ENCODE measurements at places on chromosomes 7 and 10. TPM values are rescaled to one million over a fixed set of nuclear protein-coding genes. Genes with fewer than 3 reads are reported as not detected.

DNA sequence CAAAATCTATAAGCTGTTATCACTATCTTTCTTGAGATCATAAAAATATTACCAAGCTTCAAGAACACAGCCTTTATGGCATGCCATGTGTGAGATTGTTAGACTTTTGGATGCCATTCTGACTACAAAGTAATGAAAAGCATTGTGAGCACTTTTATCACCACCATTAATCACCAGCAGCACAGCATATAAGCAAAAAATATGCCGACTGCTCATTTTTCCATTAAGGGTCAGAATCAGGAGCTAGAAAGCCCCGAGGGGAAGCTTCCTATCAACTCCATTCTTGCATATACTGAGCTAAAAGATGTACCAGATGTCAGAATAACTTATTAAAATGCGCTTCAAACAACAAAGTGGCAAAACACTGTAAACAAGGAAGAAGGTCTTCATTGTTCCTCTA lies 114.3 kb downstream of the LMBR1 start:
- no peak for DNase-seq

GRCh38 chr7:115145512-115145911 lies 223.6 kb downstream of the MDFIC start:
- no peak for DNase-seq

DNA sequence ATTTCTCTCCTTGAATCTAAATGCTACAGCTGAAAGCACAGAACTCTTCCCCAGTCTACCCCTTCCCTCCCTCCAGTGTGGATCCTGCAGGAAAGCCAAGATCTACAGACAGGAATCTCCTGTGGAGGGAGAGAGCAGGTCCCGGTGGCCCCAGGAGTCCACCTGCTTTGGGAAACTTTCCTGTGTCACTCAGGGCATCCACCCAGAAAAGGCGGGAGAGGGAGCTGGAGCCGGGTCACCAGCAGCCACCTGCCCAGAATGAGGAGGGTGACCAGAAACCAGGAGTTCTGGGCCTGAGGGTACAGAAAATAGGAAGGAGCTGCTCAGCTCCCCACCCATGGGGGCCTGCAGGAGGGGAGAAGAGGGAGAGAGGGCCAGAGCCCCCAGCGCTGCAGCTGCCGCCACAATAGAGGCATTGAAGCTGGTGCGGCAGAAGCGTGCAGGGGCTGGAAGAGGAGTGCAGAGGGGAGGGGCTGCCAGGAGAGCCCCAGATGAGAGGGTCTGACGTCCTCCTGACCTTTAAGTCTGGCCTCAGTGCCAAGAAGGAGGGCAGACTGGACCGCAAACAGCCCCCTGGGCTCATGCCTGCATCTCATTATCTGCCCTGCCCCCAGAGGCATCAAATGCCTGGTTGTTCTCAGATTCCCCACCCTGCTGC lies 56.3 kb upstream of the TMEM72 start:
- DNase-seq, result no peak

DNA sequence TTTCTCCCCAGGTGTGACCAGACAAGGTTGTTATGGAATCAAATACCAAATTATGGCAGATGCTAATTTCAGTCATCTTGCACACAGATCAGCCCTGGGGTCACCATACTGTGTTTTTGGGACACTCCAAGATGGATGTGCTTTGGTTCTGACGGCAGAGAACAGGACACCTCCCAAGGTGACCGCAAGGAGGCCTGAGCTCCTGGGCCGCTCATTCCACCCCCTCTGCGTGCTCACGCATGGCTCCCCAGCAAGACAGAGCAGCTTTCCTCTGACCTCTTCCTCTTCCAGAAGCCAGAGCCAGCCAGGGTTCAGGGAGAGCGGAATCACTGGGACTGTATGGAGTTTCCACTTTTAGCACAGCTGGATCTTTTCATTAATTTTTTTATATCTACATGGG lies 402.8 kb downstream of the DNAJB6 start:
- DNase-seq, result no peak

- DNase-seq, result no peak
Observed at GRCh38 chr7:49497471-49497870, 276.0 kb upstream of the VWC2 start.

GRCh38 chr10:64059884-64060283 lies 538.7 kb downstream of the REEP3 start:
- no peak for DNase-seq

DNA sequence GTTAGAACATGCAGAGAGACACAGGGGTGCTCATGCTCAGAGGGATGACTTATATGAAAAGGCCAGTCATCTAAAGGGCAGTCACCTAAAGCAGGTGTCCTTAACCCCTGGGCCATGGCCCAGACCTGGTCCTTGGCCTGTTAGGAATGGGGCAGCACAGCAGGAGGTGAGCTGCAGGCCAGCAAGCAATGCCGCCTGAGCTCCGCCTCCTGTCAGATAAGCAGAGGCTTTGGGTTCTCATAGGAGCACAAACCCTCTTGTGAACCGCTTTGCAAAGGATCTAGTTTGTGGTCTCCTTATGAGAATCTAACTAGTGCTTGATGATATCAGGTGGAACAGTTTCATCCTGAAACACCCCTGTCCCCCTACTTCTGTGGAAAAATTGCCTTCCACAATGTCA lies 14.5 kb downstream of the ANKRD7 start:
- no peak for DNase-seq

Gene INA
- not detected for total RNA-seq

Gene SH2D4B
- total RNA-seq, result 0.36 TPM

Data from naive thymus-derived CD8-positive, alpha-beta T cell (primary cell).